ENCODE measurements at places on chromosomes 16 and 17.

- no peak for DNase-seq
Observed at GRCh38 chr17:44636562-44636961, 19.7 kb upstream of the MEIOC start.

DNA sequence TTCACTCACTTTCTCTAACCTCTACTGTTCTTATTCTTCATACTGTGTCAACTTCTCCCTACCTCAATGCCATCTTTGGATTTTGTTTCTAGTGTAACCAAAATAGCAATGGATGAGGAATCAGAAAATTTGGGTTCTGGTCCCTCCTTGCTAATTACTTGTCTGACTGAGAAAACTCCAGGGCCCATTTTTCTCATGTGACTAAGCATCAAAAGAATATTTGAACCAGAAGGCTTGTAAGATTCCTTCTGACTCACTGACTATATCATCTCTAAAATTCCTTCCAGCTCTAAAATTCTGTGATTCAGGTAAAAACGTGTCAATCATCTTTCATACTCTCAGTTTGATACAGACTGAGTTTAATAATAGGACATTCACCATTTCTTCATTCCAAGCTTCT lies 57.9 kb downstream of the BRIP1 start:
- no peak for DNase-seq

GRCh38 chr17:49739641-49740271 lies 24.2 kb downstream of the FAM117A start:
- peak; percentile 76 for DNase-seq

- DNase-seq, result no peak
Observed at GRCh38 chr17:42573095-42573494, 4.4 kb downstream of the PSMC3IP start.

GRCh38 chr17:49399995-49400394 lies 14.7 kb downstream of the PHB1 start:
- no peak for DNase-seq

DNA sequence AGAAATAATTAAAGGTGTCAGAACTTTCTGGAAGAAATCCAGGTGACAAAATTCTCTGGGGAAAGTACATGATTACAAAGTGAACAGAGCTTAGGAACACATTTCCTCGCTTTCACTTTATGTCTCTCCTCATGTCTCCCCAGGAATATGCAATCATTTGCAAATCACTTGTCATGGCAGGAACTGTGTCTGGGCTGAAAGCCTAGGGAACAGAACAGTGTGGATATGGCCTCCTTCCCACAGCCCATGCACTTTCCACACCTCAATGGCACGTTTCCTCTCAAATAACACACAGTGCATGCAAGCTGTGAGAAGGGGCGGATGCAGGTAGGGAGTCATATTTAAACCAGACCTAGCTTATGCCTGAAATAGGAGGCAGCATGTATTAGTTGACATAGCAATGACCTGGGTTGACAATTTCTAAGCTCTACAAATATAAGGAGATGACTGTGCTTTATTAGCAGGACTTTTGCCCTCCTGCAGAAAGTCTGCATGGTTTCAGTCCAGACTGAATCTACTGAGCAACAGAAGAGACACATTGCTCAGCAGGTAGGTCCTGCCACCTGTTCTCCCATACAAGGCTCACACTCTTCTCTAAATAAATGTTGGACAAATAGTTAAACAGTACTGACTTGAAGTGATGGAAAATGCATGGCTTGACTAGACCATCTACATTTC lies 236.0 kb upstream of the ELAC2 start:
- no peak for DNase-seq

- no peak for DNase-seq
Observed at GRCh38 chr16:7745276-7745675, 412.6 kb downstream of the RBFOX1 start.

GRCh38 chr16:53768593-53768992 lies 64.6 kb downstream of the FTO start:
- no peak for DNase-seq

DNA sequence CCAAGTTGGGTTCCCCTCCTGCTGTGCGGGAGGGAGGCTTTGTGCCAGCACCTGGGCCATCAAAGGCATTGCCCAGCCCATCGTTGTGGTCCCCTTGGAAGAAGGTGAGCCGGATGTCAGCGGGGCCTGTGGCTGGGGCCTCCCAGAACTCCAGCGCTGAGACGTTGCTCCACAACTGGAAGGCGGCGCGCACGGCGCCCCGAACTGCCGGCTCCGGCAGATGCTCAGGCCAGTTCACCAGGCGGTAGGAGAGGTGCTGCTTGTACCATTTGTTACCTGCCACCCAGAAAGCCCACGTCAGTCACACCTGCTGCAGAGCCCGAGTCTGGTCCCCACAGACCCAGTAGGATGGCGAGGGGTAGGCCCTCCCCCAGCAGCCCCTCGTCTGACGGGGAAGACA lies 12.4 kb downstream of the C17orf50 start:
- no peak for DNase-seq

- DNase-seq, result no peak
Observed at GRCh38 chr16:84851192-84852127, 31.7 kb downstream of the CRISPLD2 start.

DNA sequence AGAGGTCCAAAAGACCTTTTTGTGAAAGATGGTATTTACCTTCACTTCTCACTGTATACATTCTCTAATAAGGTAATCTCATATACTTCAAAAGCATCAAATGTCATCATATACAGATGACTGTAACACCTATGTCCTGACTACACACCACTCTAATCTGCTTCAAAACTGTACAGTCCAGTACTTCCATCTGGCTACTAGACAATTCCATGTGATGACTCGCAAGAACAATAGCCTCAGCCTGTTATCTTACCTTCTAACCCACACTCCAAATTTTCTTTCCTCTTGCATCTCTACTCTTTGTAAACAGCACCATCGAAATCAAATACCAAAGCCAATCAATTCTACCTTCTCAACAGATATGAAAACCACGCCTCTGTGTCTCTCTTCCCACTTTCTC lies 24.1 kb downstream of the MYO1D start:
- no peak for DNase-seq

GRCh38 chr16:73601911-73602310 lies 554.0 kb upstream of the ZFHX3 start:
- DNase-seq, result no peak

DNA sequence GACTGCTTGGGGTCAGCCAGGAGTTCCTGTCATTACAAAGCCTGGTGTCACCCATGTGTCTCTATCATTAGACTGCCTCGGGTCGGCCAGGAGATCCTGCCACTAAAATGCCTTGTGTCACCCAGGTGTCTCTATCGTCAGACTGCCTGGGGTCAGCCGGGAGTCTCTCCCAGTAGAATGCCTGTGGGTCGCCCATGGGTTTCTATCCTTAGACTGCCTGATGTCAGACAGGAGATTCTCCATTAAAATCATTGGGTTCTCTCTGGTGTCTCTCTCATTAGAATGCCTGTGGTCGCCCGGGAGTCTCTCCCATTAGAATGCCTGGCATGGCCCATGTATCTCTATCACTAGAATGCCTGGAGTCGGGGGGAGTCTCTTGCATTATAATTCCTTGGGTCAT lies 2231.0 kb downstream of the TP53TG3F start:
- DNase-seq, result no peak

- peak; percentile 62 for DNase-seq
Observed at GRCh38 chr17:45394913-45395568, 37.6 kb downstream of the ARHGAP27 start.

GRCh38 chr16:47956916-47957315 lies 198.9 kb downstream of the ABCC12 start:
- no peak for DNase-seq

DNA sequence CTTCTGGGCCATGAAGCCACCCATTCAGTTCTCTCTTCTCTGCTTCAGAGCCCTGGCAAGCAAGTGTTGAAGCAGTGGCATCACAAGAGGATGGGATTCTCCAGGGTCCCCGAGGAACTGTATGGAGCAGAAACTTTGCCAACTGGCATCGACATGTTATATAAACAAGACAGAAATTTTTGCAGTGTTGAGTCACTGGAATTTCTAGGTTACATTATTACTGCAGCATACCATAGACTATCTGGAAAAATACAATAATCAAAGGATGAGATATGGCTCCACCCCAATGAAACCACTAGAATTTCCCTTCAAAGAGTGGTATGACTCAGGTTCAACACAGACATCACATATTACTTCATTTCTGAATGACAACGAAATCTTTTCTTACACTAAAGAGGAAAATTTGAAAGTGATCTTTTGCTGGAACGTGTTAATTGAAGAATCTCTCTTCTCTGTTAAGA lies 343.0 kb upstream of the DYNLRB2 start:
- no peak for DNase-seq

GRCh38 chr16:80299416-80299815 lies 241.4 kb upstream of the DYNLRB2 start:
- DNase-seq, result no peak

GRCh38 chr17:43351691-43352090 lies 47.1 kb upstream of the ARL4D start:
- no peak for DNase-seq

DNA sequence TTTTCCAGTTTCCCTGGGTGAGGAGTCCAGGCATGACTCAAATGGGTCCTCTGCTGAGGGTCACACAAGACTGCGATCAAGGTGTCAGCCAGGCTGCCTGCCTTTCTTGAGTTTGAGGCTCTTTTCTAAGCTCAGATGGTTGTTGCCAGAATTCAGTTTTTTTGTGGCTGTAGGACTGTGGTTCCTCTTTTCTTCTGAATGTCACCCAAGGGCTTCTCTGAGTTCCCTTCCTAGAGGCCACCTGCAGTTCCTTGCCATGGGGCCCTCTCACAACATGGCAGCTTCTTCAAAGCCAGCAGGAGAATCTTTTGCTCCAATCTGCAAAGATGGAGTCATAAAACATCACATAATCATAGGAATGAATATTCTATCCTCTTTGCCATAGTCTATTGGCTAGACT lies 17.5 kb downstream of the LIMD2 start:
- no peak for DNase-seq

- DNase-seq, result no peak
Observed at GRCh38 chr16:69520800-69521602, 44.8 kb upstream of the NFAT5 start.

DNA sequence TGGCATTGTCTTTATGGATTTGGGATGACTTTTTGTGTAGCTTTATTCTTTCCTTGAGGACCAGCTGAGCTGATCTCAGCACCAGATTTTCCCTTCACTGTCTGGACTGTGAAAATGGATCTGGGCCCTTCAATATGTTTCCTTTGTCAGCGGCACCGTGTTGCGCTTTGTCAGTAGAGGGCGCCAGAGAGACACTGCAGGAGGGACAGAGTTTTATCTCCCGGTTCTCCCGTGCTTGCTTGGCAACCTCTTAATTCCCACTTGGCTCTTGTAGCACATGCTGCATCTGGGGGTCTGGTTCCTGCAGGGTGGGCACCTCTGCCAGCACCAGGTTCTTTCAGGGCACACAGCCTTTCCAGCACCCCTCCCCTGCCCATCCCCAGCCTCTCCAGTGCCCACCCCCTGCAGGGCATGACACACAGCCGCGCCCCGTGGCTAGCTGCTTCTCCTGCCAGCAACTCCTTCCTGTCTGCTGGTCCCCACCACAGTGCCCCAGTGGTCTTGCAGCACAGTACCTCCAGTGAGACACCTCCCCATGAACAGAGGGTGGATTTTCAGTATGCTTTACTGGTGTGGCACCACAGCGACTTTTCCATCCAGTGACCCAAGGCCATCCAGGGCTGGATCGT lies 19.6 kb downstream of the OR1D5 start:
- no peak for DNase-seq

DNA sequence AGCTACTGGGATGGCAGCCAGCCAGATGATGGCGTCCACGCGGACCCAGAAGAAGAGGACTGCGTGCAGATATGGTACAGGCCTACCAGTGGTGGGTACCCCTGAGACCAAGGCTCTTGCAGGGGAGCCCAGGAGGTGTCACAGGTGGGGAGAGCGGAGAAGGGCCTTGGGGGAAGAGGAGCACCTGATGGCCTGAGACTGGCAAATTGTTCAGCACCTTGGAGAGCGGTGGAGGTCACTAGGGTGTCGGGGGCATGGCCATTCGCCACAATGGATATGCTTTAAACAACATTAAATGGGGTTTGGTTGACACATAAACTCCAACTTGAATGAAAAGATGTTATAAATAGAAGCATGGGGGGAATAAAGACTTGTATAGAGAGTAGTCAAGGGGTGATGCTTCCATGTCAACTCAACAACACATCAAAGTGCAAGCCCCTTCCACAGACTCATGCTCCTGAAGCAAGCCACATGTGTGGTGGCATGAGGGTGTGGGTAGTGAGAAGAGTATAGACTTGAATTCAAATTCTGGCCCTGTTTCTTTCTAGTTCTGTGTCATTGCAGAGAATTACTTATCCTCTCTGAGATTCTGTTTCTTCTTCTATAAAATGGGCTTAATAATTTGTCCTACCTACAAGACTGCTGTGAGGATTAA lies 22.2 kb downstream of the CLEC19A start:
- DNase-seq, result no peak

- DNase-seq, result no peak
Observed at GRCh38 chr17:37480427-37480826, 9.3 kb upstream of the DUSP14 start.

- DNase-seq, result no peak
Observed at GRCh38 chr16:87854053-87854906, 15.0 kb downstream of the SLC7A5 start.

GRCh38 chr16:73002866-73003265 lies 45.1 kb downstream of the ZFHX3 start:
- DNase-seq, result no peak

DNA sequence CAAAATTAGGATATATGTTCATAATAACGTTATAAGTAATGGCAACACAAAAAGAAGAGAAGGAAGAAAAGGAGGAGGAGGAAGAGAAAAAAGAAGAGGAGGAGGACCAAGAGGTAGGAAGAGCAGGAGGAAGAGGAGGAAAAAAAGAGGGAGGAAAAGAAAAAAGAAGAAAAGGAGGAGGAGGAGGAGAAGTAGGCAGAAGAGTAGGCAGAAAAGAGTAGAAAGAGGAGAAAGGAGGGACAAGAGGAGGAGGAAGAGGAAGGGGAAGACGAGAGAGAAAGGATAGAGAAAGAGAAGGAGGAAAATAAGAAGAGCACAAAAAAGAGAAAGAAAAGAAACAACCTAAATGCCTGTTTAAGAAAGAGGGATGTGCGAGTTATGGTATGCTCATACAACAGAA lies 5.6 kb upstream of the CD300LB start:
- no peak for DNase-seq

DNA sequence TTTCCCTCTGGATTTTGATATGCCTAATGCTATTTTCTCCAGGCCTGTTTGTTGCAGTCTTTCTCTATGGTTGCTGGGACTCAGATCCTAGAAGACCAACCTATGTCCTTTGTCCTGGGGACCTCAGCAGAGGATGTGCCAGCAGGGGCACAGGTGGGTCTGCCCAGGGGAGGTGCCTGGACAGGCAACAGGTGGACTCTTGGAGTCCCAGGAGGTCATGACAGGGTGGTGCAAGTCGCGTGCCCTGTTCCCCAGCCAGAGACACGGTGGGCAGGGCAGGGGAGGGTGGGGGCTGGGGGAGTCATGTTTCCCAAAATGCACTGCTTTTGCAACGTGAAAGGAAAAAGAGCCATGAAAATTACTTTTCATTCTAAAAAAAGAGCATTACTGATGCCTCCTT lies 26.3 kb upstream of the PLLP start:
- DNase-seq, result no peak

DNA sequence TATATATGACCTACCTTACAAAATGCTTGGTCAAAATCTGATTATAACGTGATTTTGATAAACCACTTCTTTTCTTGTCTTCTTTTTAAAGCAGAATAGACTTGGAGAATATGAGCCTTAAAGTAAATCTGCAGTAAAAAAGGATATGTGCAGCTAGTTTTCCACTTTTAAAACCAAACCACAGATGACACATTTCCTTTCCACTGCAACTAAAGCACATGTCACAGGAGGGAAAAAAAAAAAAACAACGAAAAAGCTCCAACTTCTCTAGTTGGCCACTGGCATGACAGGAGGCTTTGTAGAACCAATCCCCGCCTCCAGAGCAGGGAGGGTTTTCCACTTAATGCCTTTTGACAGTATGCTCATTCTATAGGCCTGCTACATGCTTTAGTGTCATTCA lies at the start of gene EVI2A:
Gene EVI2A (minus strand): TSS at position 142 of the 400 bp plus-strand sequence. CDS start 2,609 bp downstream, outside the sequence.
- no peak for DNase-seq

Measured in uterus (tissue), 4 donors.